ENCODE measurements at places on chromosomes 3 and 15.

DNA sequence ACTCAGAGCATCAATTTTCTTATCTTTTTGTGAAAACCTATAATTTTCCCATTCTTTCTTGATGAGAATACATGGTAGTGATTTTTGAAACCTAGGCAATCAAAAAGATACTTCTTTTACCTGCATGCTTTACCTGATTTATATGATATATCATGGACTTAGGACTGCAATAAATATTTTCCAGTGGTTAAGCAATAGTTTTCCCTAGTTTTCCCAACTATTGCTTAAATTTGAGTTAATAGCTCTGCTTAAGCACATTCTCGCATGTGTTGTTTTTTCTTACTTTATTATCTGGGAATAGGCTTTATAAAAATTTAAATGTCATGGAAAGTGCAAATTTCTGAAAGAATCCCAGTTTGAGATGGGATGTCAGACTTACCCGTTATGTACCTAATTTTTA is 465.1 kb upstream of the BCHE start:
- no peak for DNase-seq

DNA sequence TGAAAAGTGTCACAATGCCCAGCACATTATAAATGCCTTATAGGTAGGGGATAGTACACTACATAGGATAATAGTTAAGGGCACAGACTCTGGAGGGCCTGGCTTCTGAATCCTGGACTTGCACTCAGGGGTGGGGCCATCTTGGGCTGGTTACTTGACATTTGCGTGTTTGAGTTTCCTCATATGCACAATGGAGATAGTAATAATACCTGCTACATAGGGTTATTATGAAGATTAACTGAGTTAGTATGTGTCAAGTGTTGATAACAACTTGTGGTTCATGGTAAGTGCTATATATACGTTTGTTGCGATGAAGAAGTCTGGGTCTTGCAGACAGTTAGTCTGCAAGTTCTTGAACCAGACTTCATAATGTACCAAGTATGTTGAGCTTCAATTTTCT is 37.0 kb downstream of the MITF start:
- DNase-seq = no peak

GRCh38 chr15:100762913-100763834 is 116.5 kb upstream of the ALDH1A3 start:
- no peak for DNase-seq

DNA sequence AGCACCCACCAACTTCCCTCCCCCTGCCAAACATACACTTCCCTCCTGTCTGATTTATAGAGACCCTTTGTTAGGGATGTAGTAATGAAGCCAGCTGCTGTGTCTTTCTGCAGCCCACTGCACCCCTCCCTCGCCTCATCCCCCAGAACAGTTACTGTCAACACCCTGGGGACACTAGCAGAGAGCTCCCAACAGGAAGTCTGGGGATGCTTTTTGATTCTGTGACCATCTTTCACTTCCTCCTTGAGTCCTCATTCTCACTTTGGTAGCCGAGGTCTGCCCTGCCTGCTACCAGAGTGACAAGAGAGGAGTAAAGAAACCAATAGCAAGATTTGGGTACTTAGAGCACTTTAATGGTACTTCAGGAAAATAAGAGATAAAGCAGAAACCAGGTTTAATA is 201.6 kb downstream of the SATB1 start:
- DNase-seq = no peak

GRCh38 chr15:61090386-61091288 is 138.5 kb downstream of the RORA start:
- no peak for DNase-seq

DNA sequence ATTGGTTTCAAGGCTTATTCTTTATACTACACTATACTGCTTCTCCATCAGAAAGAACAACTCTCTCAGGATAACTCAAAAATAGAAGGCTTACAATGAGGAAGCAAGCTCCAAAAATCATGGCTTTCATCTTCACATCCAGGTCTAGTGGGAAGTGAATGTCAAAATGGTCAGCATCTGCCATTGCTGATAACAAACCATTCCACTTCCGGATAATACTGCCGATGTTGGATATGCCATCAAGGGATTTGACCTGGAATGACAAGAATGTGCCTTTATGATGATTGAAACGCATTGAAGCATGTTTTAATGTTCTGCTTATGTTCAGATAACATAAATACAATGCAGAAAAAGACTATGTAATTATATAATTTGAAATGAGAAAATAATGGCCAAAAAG is 34.0 kb upstream of the PLOD2 start:
- DNase-seq = no peak

DNA sequence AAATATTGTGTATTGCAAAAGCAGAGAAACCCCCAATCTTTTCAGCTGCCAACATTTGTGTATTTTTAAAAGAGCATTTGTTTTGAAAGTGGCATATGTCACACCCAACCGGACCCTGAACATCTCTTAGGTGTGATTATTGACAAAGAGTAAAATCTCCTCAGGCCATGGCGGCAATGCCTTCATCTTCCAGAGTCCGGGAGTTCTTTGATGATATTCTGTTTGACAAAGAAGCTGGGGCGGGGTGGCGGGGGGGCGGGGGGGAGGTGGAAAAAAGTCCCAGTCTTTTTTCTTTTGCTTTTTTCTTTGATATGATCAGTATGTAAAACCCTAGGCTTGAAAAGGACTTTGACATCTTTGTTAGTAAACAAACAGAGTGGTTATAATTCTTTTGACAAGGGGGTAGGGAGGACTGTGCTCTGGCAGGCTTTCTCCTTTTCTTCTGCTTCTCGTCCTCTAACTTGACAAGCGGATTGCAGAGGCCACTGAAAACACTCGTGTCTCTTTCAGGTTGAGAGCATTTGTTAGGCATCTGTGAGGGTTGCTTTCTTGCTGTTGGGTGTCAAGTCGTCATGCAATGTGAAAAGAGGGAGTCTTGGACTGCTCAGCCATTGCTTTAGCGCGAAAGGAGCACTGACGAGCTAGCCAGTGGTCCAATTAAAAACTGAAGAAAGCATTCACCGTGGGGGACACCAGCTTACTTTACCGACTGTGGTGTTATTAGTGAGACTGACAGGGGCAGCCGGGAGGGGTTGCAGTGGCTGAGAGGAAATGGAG is 243.2 kb downstream of the NSUN3 start:
- DNase-seq = no peak

DNA sequence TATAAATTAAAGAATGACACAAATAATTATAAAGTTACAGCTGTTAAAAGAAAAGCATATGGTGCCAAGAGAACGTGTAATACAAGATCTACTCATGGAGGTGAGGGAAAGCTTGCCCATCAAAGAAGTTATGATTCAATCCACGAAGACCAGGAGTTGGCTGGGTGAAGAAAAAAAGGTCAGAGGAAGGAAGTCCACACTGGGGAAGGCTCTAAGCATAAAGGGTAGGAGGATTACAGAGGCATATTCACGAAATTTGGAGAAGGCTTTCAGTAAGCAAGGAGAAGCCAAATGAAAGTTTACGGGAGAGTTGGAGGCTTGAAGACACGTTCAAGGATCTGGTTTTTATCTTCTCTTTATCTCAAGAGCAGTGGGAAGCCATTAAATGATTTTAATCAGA is 1.8 kb upstream of the TGFBR2 start:
- DNase-seq = no peak

DNA sequence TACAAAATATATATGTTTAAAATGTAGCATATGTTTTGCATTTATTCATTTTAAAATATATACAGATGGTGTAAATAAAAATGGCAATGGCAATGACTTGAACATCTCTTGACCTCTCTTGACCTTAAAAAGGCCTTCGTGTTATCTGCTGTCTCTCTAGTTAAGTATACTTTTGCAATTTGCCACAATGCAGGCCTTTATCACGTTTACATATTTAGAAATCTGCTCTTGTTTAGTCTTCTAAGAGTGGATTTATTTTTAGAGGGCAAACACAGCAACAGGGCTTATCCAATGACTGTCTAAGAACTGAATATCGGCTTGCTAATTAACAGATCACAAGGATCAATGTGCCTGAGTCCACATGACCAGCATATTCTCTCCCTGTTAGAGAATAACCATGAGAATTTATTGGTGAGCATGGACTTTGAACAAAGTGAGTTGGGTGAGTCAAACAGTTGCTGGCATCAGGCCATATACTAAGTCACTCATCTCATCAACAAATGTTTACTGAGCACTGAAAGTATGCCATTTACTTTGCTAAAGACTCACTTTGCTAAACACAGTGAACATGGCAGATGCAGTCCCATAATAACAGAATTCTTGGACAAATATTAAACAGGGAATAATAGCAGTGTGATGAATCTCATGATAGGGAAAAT is 48.2 kb downstream of the MDFIC2 start:
- DNase-seq = peak; percentile 45

- no peak for DNase-seq
Measured at GRCh38 chr3:161838021-161838420, 341.4 kb downstream of the OTOL1 start.

DNA sequence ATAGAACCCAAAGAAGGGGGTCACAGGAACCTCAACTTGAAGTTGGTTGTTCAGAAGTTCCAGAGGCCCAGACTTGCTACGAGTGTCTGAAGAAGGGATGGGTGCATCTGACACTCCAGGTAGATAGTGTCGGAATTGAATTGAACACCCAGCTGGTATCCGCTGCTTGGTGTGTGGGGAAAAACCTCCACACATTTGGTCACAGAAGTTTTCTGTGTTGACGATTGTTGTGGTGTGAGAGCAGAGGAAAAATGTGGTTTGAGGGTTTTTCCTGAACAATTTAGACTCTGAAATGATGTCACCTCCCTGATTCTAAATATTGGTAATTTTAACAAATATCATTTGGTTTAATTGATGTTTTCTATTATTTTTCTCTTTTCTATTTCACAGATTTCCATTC is 218.8 kb upstream of the CTNNB1 start:
- DNase-seq = no peak

Measured in cardiac fibroblast (primary cell).